ENCODE measurements at places on chromosomes 6 and 20.

DNA sequence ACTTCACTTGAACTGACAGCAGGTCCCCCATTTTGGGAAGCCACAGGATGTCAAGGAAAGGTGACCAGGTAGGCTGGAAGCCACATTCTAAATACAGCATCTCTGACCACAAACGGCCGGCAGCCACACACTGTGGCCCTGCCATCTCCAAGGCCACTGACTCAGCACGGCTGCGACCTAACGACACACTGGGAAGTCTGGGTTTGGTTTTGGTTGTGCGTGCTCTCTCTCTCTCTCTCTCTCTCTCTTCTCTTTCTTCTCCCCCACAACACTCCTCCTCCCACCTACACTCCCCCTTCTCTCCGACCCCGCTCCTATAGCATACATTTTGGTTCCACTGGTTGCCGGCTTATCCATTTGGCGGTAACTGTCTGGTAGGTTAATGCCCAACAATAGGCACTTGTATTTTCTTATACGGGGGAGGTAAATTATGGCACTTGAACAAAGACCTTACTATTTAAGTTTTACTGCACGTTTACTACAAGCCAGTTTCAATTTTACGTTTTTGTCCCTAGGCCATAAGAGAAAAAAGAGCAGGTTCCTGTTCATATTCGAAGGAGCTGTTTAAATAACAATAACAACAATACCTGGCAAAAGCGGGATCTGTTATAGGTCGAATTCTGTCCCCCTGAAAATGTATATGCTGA is 103.6 kb downstream of the GMDS start:
- no peak for DNase-seq

DNA sequence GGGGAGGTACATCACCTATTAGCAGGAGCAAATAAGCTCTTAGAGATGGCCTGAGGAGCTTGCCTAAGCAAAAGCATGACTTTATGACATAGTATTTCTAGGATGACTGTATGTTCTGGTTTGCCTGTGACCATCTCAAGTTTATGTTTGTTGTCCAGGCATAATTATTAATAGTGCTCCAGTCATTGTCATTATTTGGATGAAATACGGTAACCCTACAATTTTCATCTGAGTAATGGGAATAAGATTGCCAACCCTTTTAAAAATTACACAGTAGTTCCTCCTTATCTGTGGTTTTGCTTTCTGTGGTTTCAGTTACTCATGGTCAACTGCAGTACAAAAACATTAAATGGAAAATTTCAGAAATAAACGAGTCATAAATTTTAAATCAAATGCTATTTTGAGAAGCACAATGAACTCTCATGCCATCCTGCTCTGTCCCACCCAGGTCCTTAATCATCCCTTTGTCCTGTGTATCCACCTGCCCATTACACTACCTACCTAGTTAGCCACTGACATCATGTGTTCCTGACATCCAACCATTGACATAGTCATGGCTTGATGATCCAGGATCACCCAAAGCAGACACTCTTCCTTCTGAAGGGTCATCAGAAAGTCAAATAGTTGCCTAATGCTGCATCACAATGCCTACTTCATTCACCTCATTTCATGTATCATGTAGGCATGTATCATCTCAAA is 27.0 kb upstream of the TFB1M start:
- no peak for DNase-seq

GRCh38 chr20:11958855-11959254 is 41.2 kb downstream of the BTBD3 start:
- no peak for DNase-seq

- DNase-seq: no peak
Observed at GRCh38 chr6:105867821-105868220, 218.3 kb upstream of the PRDM1 start.

GRCh38 chr6:73579389-73579788 is 58.6 kb upstream of the EEF1A1 start:
- no peak for DNase-seq

- DNase-seq: no peak
Observed at GRCh38 chr6:131644921-131645320, 7.8 kb downstream of the ENPP3 start.

- DNase-seq: no peak
Observed at GRCh38 chr6:56003616-56004015, 128.2 kb upstream of the BMP5 start.
